ENCODE measurements at places on chromosomes 1 and 21. TPM values are rescaled to one million over a fixed set of nuclear protein-coding genes. Genes with fewer than 3 reads are reported as not detected.
A peak's percentile ranks its signal among the peaks of the same experiment; 100 is the strongest.

- no peaks in the 10 kb centered on the region for H3K36me3 ChIP-seq
- H3K27me3 ChIP-seq = no peaks in the 10 kb centered on the region
- no peak overlapping the region for H3K4me3 ChIP-seq
- no peak for DNase-seq
Observed at GRCh38 chr1:17678011-17678410, 77.1 kb upstream of the ACTL8 start.

CA6 gene
- 0.54 TPM for total RNA-seq

GRCh38 chr21:45959182-45959581 is 22.4 kb upstream of the COL6A1 start:
- no peak for DNase-seq
- no peak overlapping the region for H3K4me3 ChIP-seq
- H3K27me3 ChIP-seq = no peaks in the 10 kb centered on the region
- no peaks in the 10 kb centered on the region for H3K36me3 ChIP-seq

GRCh38 chr1:197761654-197762053 is 13.6 kb downstream of the DENND1B start:
- H3K4me1 ChIP-seq = no peaks in the 10 kb centered on the region
- peak; percentile 15 for DNase-seq
- H3K36me3 ChIP-seq = no peaks in the 10 kb centered on the region
- H3K27me3 ChIP-seq = no peaks in the 10 kb centered on the region
- no peak overlapping the region for H3K4me3 ChIP-seq

ZNF648 gene
- total RNA-seq = not detected

DNA sequence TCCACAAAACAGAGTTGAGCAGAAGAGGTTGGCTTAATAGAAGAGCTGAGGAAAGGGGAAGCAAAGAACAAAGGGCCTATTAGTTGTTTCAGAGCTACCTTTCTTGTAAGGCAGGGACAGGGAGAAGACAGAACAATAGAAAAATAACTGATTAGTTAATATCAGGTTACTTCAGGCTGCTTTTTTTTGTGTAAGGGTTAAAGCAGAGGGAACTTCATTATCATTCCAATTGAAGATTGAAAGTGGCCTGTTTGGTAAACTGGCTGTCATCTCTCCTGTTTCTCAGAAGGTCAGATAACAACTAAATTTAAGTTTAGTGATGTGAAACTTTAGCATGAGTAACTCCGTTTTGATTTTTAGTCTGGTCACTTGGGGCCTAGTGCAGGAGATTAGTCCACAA is 22.3 kb downstream of the CDC42 start:
- peaks cover under 1% of the 10 kb centered on the region for H3K36me3 ChIP-seq
- peaks cover 68% of the 10 kb centered on the region for H3K4me1 ChIP-seq
- DNase-seq = no peak
- H3K27ac ChIP-seq = peak overlapping the region; percentile 53
- H3K4me3 ChIP-seq = no peak overlapping the region

OR2T33 gene
- not detected for total RNA-seq

DNA sequence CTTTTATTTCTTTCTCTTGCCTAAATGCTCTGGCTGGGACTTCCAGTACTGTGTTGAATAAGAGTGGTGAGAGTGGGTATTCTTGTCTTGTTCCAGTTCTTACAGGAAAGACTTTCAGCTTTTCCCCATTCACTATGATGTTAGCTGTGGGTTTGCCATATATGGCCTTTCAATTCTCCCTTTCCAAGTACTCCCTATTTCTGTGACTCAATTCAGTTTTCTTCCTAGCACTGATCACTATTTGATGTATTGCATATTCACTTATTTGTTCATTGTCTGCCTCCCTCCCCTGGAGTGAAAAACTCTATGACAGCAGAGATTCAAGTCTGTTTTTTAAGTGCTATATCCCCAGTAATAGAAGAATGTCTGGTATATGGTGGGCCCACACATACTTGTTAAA is 618.2 kb upstream of the CAMK1G start:
- no peak overlapping the region for H3K27ac ChIP-seq
- H3K4me3 ChIP-seq = no peak overlapping the region
- no peak for DNase-seq
- no peaks in the 10 kb centered on the region for H3K4me1 ChIP-seq
